ENCODE measurements at places on chromosomes 6 and 20.

- DNase-seq, result no peak
Observed at GRCh38 chr6:121335087-121336008, 1.1 kb upstream of the TBC1D32 start.

GRCh38 chr6:43912598-43913371 lies 142.8 kb downstream of the VEGFA start:
- no peak for DNase-seq

- no peak for DNase-seq
Observed at GRCh38 chr20:24743641-24744040, 205.4 kb upstream of the CST7 start.

DNA sequence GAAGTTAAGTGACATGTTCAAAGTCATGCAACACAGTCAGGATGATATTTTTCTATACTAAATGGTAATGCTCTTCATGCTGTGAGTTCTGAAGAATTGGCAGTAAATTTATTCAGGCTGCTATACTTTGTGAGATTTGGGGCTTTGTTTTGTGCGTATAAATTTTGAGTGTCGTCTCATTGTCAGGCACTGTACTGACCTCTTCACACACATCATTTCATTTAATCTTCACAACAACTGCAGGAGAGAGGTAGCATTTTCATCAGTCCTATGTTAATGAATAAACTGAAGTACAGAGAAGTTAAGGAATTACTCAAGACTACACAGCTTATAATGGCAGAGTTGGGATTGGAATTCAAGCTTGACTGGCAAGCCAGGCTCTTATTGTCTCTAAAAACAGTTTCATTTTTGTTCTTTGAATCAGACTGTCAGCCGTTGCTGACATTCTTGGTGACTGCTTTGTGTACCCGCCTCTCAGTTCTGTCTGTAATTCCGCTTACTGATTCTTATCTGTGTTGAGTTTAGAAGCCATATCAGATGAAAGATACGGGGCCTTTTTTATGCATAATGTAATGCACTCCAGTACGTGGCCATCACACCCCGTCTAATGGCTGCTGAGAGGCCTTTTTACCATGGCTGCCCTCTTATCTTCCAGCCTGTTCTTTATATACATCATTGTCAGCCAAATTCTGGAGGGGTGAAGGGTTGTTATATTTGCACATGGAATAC lies 274.9 kb downstream of the UTRN start:
- peak; percentile 61 for DNase-seq

DNA sequence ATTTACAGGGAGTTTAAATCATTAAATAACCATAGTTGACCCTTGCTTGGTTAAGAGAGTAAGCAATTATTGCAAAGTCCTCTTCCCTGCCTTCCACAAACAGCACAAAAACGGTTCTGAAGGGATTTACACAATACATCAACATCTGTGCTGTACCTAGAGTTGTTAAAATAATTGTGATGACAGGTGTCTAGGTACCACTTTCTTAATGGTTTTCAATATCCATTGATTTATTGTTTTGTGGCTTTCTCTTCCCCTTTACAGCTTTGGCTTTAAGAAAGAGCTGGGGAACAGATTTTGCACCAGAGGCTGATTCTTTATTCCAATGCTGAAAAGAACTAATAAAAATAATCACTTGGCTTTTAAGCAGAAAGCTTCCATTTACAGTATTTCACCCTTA lies 598 bp upstream of the SOX4 start:
- DNase-seq, result no peak

DNA sequence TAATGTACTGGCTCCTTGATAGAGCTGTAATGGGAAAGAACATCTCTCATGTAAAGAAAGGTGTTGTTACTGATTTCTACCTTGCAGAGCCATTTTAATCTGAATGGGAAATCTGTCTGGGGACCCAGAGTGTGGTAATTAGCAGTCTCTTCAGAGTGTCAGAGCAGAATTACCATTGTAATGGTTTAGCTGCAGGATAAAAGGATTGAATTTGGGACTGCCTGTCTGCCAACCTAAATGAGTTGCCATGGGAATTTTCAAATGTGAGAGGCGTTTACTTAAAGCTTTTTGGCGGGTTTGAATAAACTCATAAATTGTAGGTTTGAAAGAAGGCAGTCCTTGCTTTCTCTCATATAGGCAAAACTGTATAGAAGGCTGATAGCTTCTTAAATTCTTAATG lies 128.8 kb downstream of the QKI start:
- no peak for DNase-seq

- DNase-seq, result peak; percentile 38
Observed at GRCh38 chr6:113065611-113066010, 718.5 kb downstream of the RFPL4B start.

GRCh38 chr20:40471261-40471629 lies 217.8 kb downstream of the MAFB start:
- peak; percentile 25 for DNase-seq

- no peak for DNase-seq
Observed at GRCh38 chr6:3147914-3148757, 9.2 kb downstream of the TUBB2A start.

GRCh38 chr6:7445101-7445500 lies 55.5 kb downstream of the RIOK1 start:
- peak; percentile 92 for DNase-seq

GRCh38 chr6:134172706-134173365 lies 120.4 kb upstream of the SLC2A12 start:
- DNase-seq, result no peak

DNA sequence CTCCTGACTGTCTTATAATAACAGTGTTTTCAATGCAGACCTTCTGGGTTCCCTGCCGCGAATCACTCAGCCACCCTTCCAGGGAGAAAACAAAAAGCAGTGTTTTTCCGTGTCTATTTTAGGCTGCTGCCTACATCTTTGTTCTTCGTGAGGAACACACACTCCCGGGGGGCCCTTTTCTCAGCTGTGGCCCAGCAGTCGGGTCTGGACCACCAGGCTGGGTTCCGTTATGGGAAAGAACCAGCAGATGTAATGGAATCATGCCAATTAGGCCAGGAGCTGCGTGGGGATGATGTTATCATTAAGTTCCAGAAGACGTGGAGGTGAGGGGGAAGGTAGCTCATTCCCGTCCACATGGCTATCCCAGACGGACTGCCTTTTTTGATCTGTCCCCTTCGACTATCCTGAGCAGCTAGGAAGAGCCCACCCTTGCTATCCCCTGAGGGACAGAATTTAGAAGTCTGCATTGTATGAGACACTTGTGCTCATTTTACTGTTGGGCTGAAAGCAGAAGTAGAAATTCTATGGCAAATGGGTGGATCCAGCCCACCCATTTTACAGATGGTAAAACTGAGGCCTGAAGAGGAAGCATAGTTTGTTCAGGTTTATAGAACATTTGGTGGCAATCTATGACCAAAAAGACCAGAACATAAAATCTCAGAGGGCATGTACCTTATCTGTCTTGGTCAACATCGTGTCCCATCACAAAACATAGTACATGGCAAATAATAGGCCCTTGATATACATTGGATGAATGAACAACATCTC lies 54.5 kb downstream of the KCNB1 start:
- DNase-seq, result no peak

DNA sequence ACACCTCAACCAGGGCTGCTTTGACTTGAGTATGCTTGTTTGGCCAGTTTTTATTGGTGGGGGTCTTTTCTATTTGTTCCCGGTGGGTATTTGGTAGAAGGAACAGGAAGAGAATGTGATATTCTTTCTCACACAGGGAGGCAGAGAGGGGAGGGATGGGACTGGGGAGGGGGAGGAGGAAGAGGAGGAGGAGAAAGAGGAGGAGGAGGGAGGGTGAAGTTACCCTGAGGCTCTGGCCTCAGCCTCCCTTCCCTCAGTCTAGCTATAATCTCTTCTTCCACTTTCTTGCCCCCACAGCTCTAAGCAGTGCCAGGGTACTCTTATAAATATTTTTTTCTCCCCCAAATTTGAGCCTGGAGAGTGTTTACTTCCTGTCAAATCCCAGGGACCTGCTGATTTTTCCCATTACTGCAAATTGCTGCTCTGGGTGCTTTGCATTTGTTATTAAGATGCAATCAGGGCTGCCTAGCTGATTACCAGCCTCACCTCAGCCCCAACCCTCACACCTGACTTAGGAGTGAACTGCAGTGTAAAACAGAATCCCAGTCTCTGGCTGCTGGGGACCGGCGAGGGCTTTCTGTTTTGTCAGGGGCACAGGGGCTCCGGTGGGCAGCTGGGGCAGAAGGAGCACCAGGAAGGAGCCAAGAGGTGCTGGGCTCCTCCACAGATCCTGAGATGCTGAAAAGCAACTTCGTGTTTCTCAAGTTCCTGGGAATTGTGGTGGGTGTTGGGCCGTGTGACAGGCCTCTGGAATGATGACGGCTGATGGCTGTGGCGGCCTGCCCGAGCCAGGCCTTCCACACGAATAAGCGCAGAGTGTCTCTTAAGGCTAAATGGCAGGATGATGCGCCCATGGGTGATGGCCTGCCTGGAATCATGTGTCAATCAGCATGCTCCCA lies 141.4 kb downstream of the CD83 start:
- no peak for DNase-seq

GRCh38 chr6:26031151-26031594 lies 56.1 kb upstream of the HFE start:
- peak; percentile 29 for DNase-seq

DNA sequence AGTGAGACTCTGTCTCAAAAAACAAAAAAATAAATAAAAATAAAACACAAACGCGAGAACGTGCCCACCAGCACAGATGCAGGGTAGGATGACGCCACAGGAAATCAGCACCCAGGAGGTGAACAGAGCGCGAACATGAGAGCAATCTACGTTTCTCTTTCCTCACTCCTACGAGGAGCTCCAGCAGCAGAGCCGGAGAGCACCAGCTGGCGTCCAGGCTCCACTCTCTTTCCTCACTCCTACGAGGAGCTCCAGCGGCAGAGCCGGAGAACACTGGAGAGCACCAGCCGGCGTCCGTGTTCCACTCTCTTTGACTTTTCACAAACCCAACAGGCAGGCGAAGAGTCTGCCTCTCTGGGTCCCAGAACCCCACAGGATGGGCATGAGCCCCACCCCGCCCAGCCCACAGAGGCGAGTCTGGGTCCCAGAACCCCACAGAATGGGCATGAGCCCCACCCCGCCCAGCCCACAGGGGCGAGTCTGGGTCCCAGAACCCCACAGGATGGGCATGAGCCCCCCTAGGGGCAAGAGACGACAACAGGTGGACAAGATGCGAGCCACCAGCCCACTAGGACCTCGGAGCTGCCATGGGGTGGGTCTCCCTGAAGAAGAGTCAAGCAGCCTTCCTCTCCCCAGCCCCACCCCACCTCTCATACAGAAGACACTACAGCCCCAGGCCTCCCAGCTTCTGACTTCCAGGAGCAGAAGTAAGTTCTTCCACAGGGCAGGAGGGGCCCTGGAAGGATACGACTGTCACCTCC lies 20.2 kb downstream of the ZBTB46 start:
- DNase-seq, result no peak

DNA sequence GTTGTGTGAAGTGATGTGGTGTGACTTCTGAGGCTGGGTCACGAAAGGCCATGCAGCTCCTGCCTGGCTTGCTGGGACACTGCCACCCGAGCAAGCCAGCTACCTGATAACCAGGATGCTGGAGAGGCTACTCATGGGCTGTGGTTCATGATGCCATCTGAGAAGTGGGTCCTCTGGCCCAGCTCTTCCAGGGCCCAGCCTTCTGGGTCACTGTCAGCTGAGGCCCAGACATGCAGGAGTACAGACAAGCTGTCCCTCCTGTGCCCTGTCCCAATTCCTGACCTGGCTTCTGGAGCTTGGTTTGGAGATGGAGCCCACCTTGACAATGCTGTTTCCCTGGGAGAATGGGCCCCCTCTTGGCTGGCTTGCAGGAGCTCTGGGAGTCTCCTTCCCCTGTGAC lies 87.0 kb downstream of the DHX35 start:
- DNase-seq, result no peak
